ENCODE measurements at places on chromosomes 5 and 9. TPM values are rescaled to one million over a fixed set of nuclear protein-coding genes. Genes with fewer than 3 reads are reported as not detected.

- DNase-seq = no peak
These were observed 25.9 kb upstream of the ADAMTSL1 start for GRCh38 chr9:18448101-18448500.

- no peak for DNase-seq
These were observed 17.1 kb downstream of the RFX3 start for GRCh38 chr9:3508521-3509291.

GRCh38 chr5:155750571-155750970 lies 576.4 kb upstream of the SGCD start:
- DNase-seq = no peak

DNA sequence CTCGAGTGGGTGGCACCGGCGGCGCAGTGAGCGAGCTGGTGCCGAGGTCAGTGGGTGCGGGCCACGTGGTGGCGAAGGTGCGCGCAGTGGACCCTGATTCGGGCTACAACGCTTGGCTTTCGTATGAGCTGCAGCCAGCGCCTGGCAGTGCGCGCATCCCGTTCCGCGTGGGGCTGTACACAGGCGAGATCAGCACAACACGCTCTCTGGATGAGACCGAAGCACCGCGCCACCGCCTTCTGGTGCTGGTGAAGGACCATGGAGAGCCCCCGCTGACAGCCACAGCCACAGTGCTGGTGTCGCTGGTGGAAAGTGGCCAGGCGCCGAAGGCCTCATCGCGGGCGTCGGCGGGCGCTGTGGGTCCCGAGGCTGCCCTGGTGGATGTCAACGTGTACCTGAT lies 2.1 kb downstream of the PCDHA5 start:
- no peak for DNase-seq

- DNase-seq = no peak
These were observed 128.7 kb upstream of the PITX1 start for GRCh38 chr5:135162661-135163265.

DNA sequence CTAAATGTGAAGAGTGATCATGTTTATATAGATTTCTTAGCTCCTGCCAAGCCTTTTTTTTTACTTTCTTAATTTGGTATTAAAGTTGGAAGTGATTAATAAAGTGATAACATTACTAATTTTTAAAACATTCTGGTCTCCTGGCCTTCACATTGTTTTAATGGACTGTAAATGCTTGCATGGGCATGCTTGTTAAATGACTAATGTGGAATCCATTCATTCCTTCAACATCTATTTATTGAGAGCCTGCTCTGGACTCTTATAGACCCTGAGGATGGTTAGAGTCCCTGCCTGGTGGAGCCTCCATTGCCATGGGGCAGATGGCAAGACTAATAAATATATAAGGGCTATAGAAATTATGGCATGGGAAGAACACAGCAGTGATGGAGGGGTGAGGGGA lies 103.5 kb downstream of the NTRK2 start:
- no peak for DNase-seq

DNA sequence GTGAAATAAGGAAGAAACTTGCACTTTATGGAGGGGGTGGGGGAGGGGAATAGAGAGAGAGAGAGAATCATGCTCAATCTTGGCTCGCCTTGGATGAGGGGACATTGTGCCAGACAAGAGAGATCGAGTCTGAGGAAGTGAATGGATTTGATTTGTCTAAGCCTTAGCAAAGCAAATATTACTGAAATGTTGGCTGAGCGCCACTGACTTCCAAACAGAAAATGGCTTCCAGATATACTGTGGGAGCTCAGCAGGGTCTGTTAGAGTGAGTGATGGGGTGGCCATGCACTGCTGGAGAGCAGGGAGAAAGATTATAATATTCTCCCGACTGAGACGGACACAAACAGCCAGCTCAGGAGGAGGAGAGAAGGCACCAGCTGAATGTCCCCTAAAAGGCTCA lies 34.5 kb downstream of the BRINP1 start:
- DNase-seq = no peak

- no peak for DNase-seq
These were observed 222.9 kb upstream of the ANKRD55 start for GRCh38 chr5:56456002-56456401.

Gene SMIM32
- polyA plus RNA-seq = not detected

Gene TLN1
- 103 TPM for polyA plus RNA-seq

Gene PSD2
- polyA plus RNA-seq = 0.37 TPM

Gene DBH
- polyA plus RNA-seq = 0.39 TPM

Gene EIF4E1B
- polyA plus RNA-seq = not detected

Gene RNF208
- polyA plus RNA-seq = 2.0 TPM

Gene SLC1A1
- 5.7 TPM for polyA plus RNA-seq
